Muscle of leg (tissue), 16 donors: ENCODE measurements at places on chromosomes 11 and 22.
A peak's percentile ranks its signal among the peaks of the same experiment; 100 is the strongest.

GRCh38 chr11:5631417-5631816 is 6.6 kb downstream of the TRIM34 start:
- DNase-seq = no peak

DNA sequence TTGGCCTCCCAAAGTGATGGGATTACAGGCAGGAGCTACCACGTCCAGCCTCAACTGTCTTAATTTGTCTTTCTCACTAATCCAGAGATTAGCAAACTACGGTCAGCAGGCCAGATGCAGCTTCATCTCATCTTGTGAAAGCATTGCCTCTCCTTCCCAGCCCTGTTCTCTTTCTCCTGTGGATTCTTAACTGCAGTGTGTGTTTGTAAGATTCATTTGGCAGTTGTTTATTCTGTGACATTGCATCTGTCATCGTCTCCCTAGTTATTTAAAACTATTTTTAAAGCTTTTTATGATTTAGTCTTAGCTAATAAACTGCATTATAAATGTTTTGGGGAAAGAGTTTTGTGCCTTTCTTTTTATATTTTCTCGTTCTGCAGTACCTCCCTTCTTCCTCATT is 29.2 kb downstream of the RNF169 start:
- no peak for DNase-seq

DNA sequence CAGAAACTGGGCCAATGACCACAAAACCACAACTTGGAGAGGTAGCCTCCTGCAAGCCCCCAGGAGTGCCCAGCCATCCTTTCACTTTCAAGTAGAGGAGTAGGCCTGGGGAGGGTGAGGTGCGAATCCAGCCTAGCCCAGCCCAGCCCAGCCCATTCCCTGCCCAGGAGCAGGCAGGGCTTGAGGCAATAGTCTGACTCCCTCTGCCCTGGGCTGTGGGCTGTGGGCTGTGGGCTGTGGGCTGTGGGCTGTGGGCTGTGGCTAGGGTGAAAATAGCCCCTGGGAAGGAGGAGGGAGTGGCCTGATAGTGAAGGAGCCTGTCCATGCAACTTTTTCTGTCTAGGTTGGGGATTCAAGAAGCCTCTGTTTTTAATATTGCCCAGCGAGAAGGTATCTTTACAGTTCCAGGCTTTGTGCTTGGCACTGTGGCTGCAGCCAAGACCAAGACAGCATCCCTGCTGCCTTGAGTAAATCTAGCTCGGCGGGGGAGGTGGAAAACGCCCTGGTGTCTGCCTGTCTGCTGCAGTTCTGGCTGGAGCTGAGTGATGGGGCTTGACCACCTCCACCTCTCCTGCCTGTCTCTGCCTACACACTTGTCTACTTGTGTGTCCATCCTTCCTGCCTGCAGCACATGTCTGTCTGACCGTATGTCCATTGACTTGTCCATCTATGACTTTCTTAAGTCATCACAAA is 40.7 kb downstream of the LMO1 start:
- no peak for DNase-seq

GRCh38 chr22:46595545-46595944 is 24.6 kb upstream of the GRAMD4 start:
- no peak for DNase-seq

- no peak for DNase-seq
Measured at GRCh38 chr22:45231293-45231692, 9.4 kb downstream of the KIAA0930 start.

GRCh38 chr11:11391796-11392463 is 38.9 kb upstream of the CSNK2A3 start:
- peak; percentile 69 for DNase-seq

GRCh38 chr22:23683545-23683944 is 7.3 kb upstream of the RGL4 start:
- no peak for DNase-seq

GRCh38 chr11:130649801-130650200 is 201.4 kb downstream of the ADAMTS15 start:
- DNase-seq = no peak

DNA sequence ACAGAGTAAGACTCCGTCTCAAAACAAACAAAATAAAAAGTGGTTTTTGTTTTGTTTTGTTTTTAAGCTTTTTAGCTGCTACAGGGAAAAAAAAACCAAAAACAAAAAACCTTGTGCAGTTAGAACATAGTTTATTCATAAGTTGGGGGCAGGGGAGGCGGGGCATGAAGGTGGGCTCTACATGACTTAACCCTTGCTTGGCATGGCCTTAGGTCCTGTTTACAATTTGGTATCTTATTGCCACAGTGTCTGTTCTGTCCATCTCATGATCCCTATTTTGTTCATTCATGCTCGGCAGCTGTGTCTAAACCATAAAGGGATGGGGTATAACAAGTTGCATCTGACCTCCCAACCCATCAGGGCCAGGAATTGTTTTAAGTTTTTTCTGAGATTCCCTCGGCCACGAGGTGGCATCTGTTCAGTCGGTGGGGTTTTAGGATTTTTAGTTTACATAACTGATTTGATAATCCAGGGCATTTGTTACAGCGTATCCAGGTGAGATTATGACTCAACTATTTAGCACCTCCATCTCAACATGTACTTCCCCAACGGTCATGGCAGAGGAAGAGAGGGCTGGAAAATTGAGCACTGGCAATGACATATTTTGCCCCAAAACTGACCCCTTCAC is 6.9 kb downstream of the AP5B1 start:
- no peak for DNase-seq

DNA sequence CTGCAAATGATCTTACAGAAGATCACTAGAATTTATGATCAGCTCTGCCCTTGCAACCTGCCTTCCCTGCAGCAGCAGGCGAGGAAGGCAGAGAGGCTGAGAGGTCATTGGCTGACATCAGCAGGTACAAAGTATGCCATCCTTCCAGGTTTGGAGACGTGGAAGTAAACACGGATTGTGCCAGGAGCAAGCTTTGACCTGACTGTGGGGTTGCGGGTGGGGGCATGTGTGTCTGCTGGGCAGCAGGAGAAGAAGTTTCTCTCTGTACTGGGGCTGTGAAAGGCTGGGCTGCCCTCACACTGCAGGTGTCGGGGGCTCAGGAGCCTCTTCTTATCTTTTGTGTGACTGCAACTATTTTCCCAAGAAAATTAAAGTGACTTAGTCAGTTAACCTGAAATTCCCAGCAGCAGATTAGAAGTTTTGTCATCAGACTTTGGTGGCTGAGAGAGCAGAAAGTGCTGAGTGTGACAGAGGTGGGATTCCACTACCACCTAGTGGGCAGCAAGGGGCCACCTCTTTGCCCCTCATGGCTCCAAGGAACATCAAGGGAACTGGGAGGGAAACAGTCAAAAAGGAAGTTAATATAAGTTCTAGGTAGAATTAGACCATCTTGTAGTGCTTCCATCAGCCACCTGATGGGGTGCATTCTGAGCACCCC is 565.9 kb downstream of the ETS1 start:
- peak; percentile 3 for DNase-seq

DNA sequence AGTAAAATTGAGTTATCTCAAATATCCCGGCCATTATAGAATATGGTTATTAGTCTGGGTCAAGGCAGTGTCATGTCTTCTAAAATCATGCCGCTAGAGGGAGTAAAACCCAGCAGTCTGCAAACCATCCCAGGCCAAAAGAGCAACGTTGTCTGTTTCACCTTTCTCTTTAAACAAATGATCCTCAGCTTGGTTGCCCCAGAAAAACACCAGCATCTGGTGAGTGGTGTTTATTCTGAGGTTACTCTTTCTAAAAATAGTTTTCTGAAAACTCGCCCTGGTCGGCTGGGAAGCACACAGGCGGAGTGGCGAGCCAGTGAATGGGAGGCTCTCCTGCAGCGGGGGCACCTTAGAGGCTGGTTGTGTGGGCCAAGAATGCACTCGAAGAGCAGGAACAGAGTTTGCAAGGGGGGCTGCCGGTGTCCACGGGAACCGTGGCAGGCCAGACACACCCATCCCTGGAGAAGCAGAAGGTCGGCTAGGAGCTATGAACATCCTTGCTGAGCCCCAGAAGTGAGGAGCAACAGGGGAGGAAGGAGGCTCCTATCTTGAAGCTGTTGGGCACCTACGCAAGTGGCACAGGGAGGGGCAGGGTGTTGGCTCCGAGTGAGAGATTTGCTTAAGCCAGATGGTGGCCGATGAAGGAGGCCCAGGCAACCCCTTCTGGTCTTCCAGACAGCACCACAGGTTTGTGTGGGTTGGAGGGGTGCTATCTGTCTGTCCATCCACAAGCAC is 297.1 kb downstream of the ETS1 start:
- peak; percentile 85 for DNase-seq

GRCh38 chr11:10478574-10479550 is 23.8 kb downstream of the AMPD3 start:
- DNase-seq = no peak

- DNase-seq = no peak
Measured at GRCh38 chr11:124179310-124179709, 3.8 kb upstream of the OR10D3 start.

- DNase-seq = no peak
Measured at GRCh38 chr11:48043111-48043990, 63.0 kb downstream of the PTPRJ start.

- DNase-seq = no peak
Measured at GRCh38 chr11:78097666-78098385, 18.2 kb upstream of the NDUFC2 start.

DNA sequence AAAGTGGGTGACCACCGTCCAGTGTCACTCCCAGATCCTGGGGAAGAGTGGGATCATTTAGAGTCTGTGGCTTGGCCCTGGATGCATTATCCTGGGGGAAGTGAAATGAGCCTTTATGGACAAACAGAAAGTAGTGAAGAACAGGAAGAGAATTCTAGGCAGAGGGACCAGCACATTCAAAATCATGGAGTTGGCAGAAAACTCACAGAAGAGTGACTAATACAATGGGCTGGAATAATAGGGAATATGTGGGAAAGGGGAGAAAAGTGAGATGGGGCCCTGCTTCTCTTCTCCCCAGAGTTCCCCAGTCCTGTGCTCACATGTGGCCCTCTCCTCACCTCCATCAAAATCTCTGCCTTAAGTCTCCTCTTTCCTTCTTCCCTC is 84.3 kb downstream of the CCDC81 start:
- no peak for DNase-seq

DNA sequence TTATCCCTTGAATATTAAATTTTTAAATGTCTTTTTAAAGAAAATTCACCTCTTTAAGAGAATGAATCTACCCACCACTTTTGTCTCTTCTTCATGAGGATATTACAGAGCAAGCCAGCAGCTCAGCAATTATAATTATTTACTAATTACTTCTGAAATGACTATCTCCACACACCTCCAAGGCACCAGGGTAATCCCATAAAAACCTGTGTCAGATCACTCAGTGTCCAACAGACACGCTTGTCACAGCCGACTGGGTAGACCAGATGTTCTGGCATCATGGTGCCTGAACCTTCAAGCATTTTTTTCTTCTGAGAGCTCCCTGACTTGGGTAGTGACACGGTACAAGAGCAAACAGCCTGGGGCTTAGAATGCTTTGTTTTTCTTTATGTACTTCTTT is 61.4 kb downstream of the EFCAB6 start:
- DNase-seq = no peak

GRCh38 chr11:5258543-5259262 is 4.1 kb upstream of the HBG2 start:
- DNase-seq = no peak

GRCh38 chr11:62671608-62672389 is at the start of the genes LBHD1 and UQCC3:
Gene LBHD1 (minus strand): TSS chr11:62672267. CDS start chr11:62670031, 2,236 bp downstream.
Gene UQCC3 (plus strand): TSS chr11:62671673. CDS start chr11:62671746, 73 bp downstream.
- peak; percentile 94 for DNase-seq

DNA sequence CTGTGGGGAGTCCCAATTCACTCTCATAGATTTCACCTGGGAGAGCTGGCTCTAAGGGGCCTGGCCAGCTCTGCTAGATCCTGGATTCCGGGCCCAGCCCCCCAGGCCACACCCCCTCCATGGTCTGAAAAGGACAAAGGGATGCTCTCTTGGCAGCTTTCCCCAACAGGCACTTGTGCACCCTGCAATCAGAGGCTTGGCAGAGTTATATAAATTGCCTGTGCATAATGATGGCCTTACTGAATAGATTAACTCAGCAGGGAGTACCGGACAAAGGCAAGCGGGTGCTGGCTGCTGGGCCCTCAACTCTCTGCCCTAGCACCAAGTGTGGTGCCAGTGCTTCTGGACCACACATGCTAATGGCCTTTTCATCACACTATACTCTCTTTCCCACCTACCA is 461.6 kb downstream of the BUD13 start:
- DNase-seq = no peak

GRCh38 chr11:116473206-116473769 is 299.5 kb downstream of the BUD13 start:
- DNase-seq = no peak

DNA sequence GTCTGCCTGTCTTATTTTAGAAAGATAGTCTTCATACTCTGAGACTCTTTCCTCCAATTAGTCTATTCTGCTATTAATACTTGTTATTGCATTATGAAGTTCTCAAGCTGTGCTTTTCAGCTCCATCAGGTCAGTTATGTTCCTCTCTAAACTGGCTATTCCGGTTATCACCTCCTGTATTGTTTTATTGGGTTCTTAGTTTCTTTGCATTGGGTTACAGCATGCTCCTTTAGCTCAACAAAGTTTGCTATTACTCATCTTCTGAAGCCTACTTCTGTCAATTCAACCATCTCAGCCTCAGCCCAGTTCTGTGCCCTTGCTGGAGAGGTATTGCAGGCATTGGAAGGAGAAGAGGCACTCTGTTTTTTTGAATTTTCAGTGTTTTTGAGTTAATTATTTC is 21.0 kb upstream of the OR5AK2 start:
- no peak for DNase-seq

GRCh38 chr22:20803696-20804324 is 29.9 kb downstream of the SERPIND1 start:
- peak; percentile 37 for DNase-seq

GRCh38 chr22:46815896-46816731 is 53.7 kb downstream of the TBC1D22A start:
- DNase-seq = no peak

- no peak for DNase-seq
Measured at GRCh38 chr11:92159931-92160330, 64.7 kb upstream of the FAT3 start.

DNA sequence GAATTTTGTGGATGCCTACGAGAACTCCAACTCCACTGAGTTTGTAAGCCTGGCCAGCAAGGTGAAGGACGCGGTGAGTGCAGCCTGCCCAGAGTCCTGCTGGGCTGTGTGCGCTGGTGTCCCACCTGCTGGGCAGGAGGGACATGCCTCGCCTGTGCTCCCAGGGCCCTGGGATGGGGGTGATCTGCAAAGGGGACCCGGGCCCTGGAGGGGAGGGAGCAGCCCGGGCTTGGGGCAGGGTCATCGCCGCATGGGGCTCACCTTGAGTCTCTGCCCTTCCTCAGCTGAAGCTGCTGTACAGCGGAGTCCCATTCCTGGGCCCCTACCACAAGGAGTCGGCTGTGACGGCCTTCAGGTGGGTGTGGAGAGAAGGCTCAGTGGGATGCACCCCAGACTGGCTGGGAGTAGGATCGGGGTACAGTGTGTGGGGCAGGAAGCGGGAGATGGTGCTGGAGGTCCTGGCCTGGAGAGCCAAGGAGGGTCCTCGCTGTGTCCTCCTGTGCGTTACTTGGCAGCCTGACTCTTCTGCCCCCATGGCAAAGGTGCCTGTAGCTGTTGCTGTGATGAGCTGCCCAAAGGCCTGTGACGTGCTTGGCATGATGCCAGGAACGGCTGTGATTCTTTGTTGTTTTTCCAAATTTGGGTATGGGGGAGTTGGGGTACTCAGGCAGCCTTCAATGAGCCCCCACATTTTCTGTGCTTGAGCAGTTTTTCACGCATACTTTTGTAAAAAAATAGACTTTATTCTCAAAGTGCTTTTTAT is 29.2 kb downstream of the ST14 start:
- DNase-seq = no peak

GRCh38 chr11:87819151-87819550 is 356.1 kb downstream of the RAB38 start:
- peak; percentile 76 for DNase-seq

GRCh38 chr22:16601437-16602223 is 9.0 kb upstream of the CCT8L2 start:
- peak; percentile 16 for DNase-seq
